Stimulated activated CD4-positive, alpha-beta T cell treated with anti-CD3 and anti-CD28 coated beads, Interleukin-4, amount 100 ng/mL, for 48 hours (primary cell): ENCODE measurements at places on chromosomes 12 and 14.

DNA sequence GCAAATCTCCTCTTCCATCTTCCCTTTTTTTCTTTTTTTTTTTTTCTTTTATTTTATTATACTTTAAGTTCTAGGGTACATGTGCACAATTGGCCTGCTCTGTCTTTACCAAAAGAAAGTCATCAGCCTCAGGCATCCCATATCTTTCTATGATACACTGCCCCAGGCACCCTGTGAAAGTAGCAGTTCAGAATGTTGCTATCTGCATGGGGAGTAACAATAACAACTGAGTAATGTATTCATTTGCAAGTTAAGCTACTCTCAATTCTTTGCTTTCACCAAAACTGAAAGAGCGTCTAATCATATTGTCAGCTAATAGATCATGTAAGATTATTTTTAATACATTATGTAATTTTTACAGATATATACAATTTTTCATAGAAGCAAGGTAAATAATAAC, 13.5 kb upstream of the GCH1 start:
- no peak for DNase-seq

DNA sequence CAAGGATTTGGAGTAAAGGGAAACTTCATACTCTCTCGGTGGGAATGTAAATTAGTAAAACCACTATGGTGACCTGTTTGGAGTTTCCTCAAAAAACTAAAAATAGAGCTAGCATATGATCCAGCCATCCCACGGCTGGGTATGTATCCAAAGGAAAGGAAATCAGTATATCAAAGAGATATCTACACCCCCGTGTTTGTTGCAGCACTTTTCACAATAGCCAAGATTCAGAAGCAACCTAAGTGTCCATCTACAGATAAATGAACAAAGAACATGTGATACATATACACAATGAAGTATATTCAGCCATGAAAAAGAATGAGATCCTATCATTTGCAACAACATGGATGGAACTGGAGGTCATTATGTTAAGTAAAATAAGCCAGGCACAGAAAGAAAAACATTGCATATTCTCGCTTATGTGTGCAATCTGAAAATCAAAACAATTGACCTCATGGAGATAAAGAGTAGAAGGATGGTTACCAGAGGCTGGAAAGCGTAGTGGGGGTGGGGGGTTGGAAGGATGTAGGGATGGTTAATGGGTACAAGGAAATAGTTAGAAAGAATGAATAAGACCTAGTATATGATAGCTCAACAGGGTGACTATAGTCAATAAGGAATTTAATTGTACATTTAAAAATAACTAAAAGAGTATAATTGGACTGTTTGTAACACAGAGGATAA, 468.0 kb downstream of the BCAT1 start:
- no peak for DNase-seq

DNA sequence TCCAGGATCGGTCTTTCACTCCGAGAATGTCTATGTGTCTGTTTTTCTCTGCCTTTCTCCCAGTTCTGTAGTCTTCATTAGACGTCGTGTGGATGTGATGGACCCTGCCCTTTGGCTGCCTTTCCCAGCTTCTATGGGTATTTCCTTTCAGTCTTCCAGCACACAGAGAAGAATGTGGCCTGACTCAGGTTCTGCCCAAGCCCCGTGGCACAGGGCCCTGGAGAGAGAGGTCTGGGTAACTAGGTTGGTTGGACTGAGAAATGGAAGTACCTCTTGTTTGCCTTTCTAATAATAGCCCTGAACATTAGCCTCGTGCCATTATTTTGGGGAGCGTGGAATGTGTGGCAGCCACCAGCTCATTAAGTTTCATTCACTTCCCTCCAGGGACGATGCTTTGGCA, 3.8 kb downstream of the FOXJ2 start:
- DNase-seq: no peak

GRCh38 chr14:74508844-74509428, 15.4 kb downstream of the ISCA2 start:
- DNase-seq: no peak

DNA sequence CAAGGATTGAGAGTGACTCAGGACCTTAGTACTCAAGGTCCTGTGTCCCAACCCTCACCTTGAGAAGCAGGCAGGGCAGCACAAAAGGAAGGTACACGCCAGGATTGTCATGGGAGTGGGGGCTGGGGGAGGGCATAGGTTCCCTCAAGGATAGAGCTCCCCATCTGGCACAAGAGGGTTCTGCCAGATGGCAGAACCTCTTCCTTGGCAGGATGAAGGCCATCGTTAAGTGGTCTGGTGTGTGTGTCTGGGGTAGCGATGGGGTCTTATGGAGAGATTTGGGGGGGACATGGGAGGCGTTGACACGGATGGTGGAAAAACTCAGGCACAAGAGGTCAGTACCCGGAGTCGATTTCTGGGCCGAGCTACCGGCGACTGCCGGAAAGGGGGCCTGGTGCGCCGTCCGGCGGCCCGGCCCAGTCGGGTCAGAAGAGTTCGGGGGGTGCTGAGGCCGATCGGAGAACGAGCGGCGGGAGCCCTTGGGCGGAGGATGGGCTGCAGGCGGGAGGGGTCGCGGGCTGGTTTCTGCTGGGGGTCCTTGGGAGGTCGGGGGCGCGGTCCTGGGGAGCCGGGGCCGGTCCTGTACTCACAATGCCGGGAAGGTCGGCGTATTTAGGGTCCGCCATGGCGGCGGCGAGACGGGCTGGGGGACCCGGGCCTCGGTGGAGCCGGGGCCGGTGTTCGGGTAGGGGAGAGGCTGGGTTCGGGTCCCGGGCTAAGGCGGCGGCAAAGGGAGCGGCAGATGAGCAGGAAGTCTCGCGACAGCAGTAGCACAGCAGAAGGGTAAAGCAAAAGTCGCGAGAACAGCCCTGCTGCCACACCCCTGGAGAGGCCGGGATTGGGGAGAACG, at the start of gene DCTN2:
Gene DCTN2, minus strand, starts transcription at position 755 of the 850 bp plus-strand sequence. Its CDS starts 129 bp downstream, at position 626.
- peak; percentile 88 for DNase-seq

GRCh38 chr14:103680491-103681231, 34.6 kb downstream of the XRCC3 start:
- no peak for DNase-seq

GRCh38 chr12:68884251-68884650, 48.7 kb downstream of the CPM start:
- no peak for DNase-seq

DNA sequence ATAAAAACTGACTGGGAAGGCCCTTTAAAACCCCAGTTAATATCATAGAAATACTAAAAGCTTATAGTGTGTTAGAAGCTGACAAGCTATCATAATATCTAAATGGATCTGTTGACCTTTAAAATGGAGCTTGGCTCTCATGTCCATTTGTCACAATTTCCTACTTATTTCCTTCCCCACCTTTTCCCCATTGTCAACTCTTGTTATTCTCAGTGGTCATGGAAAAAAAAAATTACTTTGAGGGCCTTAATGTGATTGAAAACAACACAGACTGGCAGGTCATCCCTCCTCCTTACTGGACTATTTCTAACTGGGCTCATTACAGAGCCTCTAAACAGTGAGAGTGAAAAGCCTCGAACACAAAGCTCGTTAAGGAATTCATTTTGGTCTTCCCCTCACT, 13.7 kb upstream of the WNK1 start:
- DNase-seq: no peak

DNA sequence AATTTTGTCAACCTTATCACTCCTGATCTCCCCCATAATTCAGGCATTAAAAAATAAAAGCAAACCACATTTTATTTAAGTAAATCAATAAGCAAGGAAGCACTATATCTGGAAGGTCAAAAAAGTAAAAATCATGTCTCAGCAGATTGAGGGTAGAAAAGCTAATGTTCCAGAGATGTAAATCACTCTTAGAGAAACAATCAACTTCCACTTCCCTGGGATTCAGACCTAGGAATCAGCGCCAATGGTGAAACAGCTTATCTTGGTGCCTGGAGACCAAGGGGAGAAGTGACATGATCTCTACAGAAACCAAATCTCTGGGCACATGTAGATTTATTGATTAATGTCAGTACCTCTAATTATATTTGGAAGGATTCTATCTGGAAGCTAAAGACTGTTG, 10.9 kb upstream of the SNX6 start:
- DNase-seq: no peak

GRCh38 chr14:65357689-65358088, 54.8 kb upstream of the FUT8 start:
- no peak for DNase-seq

DNA sequence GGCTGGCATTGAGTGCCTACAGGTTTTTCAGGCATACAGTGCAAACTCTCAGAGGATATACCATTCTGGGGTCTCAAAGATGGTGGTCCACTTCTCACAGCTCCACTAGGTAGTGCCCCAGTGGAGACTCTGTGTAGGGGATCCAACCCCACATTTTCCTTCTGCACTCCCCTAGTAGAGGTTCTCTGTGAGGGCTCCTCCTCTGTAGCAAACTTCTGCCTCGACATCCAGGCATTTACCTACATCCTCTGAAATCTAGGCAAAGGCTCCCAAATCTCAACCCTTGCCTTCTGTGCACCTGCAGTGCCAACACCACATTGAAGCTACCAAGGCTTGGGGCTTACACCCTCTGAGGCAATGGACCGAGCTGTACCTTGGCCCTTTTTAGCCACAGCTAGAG, 179.2 kb downstream of the CCDC91 start:
- DNase-seq: no peak

DNA sequence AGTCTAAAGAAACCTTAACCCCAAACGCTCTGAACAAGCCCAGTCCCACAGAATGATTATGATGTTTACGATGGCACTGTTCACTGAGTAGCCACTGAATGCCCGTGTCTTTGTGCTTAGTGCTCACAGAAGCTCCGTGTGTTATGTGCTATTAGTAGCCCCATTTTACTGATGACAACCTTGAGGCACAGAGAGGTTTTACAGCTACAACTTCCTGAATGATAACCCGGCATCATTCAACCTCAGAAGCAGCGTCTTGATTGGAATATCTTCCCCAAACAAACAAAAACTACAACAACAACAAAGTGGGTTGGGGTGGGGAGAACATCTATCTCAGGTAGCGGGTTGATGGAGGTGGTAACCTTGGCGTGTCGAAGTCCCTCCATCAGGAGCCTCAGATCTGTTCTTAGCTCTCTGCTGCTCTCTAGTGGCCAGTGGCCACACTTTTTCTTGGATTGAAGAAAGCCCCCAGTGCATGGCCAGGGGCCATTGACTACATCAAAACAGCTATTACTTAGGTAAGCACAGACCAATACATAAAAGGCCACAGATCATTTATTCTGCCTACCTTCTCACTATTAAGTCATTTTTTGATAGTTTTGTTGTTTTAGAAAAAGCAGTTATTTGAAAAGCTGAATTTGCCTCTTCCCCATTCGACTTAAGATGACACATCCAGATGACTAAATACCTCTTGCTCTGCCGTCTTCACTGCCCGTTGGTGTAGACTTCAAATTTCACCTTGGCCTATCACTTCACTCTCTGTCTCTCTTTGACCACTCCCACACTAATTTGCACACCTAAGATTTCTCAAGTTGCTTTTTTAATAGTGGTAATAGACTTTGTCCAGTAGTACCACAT, 376.9 kb downstream of the GALC start:
- peak; percentile 9 for DNase-seq

GRCh38 chr14:103360548-103360947, 24.7 kb upstream of the MARK3 start:
- DNase-seq: no peak

GRCh38 chr14:56153267-56153666, 35.1 kb downstream of the PELI2 start:
- DNase-seq: no peak

DNA sequence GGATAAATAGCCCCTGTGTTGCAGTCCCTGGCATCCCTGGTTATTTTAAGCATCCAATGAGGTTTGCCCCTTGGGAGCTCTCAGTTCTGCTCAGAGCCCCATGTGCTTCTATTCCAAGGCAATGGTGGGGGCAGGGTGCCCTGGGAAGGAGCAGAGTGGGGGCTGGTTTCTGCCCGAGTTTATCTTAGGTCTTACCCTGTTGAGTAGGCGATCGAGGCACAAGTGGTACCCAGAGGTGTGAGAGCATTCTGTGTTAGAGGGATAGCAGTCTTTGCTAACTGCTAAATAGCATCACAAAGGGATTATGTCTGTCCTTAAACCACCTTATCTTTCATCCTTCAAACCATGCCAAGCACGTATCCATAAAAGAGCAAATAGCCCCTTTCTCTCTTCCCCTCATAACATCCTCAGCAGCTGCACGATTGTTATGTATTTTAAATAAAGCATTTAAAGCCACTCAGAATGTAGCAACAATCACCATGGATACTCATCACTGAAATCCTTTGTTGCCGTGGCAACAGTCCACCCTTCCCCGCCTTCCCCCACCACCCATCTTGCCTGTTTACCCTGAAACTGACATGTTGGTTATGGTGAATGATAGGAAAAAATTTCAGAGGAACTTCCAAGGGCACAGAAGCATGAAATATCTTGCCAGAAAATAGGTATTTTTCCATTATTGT, 139.3 kb downstream of the PTPN11 start:
- no peak for DNase-seq

DNA sequence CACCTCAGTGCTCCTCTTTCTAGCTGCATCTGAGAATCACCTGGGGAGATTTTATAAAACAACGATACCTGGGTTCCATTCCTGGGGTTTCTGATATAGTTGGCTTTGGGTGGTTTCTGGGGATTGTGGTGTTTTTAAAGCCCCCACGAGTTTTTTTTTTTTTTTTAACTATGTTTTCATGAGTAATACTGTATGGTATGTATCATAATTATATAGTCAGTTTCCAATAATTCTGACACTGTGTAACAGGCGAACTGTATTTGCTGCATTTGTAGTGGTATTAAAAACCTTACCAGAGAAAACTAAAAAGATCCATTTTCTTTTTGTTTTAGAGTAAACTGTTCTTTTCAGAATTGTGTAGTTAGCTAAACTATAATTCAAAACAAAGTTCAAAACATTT, 84.9 kb downstream of the SRGAP1 start:
- no peak for DNase-seq

DNA sequence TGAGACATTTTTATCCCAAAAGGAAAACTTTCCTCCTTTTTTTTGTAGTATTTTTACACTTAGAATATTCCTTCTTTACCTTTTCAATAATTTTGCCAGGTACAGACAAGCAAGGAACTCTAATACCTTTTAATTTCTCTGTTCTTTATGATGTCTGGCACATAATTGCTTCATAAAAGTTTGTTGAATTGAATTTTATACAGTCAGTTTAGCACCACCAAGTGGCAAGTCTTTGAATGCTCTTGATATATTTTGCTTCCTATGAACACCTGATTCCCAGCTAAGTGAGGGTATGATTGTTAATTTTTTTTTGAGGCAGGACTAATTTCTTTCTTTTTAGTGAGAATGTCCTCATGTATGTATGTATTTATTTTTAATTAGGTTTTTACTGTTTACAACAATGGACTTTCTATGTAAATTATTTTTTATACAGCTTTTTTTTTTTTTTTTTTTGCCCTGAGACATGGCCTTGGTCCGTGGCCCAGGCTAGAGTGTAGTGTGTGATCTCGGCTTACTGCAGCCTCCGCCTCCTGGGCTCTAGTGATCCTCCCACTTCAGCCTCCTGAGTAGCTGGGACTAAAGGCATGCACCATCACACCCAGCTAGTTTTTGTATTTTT, 6.9 kb downstream of the TBC1D15 start:
- DNase-seq: no peak

DNA sequence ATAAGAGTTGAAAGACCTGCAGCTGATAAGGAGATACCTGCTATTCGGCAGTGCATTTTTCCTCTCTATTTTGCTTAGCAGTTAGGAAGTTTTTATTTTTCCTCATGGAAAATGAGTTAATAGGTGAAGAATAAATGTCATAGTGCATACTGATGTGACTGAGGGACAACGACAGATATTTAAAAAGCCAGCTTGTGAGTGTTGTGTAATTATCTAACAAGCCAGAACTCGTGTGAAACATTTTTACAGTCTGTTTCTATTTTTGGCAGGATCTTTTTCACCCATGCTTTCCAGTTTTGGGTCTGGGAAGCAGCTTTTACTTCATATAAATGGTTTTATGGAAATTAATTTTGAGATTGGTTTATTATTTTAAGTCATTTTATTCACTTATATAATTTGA, 2.9 kb downstream of the FBXO34 start:
- no peak for DNase-seq
